ENCODE measurements at places on chromosomes 2 and 18. TPM values are rescaled to one million over a fixed set of nuclear protein-coding genes. Genes with fewer than 3 reads are reported as not detected.

REG3G gene
- not detected for total RNA-seq

VWA3B gene
- not detected for total RNA-seq

GRCh38 chr2:42830922-42831574, 38.7 kb upstream of the HAAO start:
- DNase-seq, result peak; percentile 80
- peaks cover 31% of the 10 kb centered on the region for H3K4me1 ChIP-seq
- no peak overlapping the region for H3K27ac ChIP-seq
- no peak overlapping the region for H3K4me3 ChIP-seq
- no peaks in the 10 kb centered on the region for H3K27me3 ChIP-seq

DOK6 gene
- total RNA-seq, result 1.2 TPM

- H3K36me3 ChIP-seq, result no peaks in the 10 kb centered on the region
- H3K27me3 ChIP-seq, result no peaks in the 10 kb centered on the region
- H3K4me1 ChIP-seq, result no peaks in the 10 kb centered on the region
- no peak for DNase-seq
- H3K4me3 ChIP-seq, result no peak overlapping the region
Observed at GRCh38 chr2:72004201-72004915, 143.3 kb downstream of the CYP26B1 start.

GAD1 gene
- total RNA-seq, result not detected

MYL1 gene
- not detected for total RNA-seq

- no peak overlapping the region for H3K4me3 ChIP-seq
- H3K4me1 ChIP-seq, result peaks cover 12% of the 10 kb centered on the region
- H3K27me3 ChIP-seq, result no peaks in the 10 kb centered on the region
- peak; percentile 75 for DNase-seq
- H3K36me3 ChIP-seq, result no peaks in the 10 kb centered on the region
Observed at GRCh38 chr18:9673296-9674251, 34.5 kb upstream of the RAB31 start.

GRCh38 chr2:207513551-207514257, 16.1 kb upstream of the CREB1 start:
- H3K36me3 ChIP-seq, result no peaks in the 10 kb centered on the region
- H3K4me3 ChIP-seq, result no peak overlapping the region
- H3K27me3 ChIP-seq, result no peaks in the 10 kb centered on the region
- H3K27ac ChIP-seq, result peak overlapping the region; percentile 33

- H3K4me3 ChIP-seq, result no peak overlapping the region
- no peak for DNase-seq
- no peak overlapping the region for H3K27ac ChIP-seq
- no peaks in the 10 kb centered on the region for H3K4me1 ChIP-seq
- H3K36me3 ChIP-seq, result peaks cover 74% of the 10 kb centered on the region
Observed at GRCh38 chr2:84442888-84443287, 16.2 kb downstream of the SUCLG1 start.

DNA sequence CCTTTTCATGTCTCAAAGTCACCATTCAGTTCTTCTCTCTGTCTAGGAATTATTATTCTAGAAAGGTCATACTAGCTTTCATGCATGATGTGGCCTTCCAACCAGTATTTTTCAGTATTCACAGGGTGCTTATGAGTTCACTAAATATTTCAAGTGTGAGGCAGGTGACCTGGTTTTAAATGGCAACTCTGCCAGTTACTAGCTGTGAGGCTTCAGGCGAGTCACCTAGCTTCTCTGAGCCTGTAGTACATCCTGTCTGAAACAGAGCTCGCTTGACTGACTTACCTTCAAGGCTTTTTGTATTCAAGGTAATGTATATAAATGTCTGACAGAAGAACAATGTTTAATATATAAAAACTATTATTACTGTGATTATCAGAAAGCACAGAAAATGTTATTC, 19.4 kb upstream of the ACVR1 start:
- no peaks in the 10 kb centered on the region for H3K27me3 ChIP-seq
- DNase-seq, result no peak
- no peak overlapping the region for H3K4me3 ChIP-seq
- peaks cover 15% of the 10 kb centered on the region for H3K4me1 ChIP-seq
